Thymus (tissue), 14 donors: ENCODE measurements at places on chromosomes 3 and 15. TPM values are rescaled to one million over a fixed set of nuclear protein-coding genes. Genes with fewer than 3 reads are reported as not detected.
A peak's percentile ranks its signal among the peaks of the same experiment; 100 is the strongest.

GRCh38 chr15:83587091-83587490, 66.8 kb upstream of the ADAMTSL3 start:
- no peak for DNase-seq

MUC13 gene
- 0.05 TPM for total RNA-seq

CGNL1 gene
- 5.9 TPM for total RNA-seq

DNA sequence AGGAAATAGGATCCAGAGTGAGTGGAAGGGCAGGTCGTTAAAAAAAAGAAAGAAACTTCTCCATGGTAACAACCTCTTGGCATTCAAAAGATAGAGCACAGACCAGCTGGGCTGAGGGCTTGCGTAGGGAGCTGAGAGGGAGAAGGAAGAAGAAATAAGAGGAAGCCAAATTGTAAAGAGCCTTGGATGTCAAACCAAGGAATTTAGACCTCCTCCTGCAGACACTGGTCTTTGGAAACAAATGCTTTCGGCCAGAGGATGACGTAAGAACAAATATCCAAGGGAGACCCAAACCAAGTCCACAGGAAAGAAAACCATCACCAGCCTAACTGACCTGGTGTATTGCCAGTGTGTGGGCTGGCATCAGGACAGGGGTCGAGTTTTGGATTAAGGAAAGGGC, 155.2 kb downstream of the UACA start:
- DNase-seq: no peak

CADM2 gene
- total RNA-seq: 0.66 TPM

- no peak for DNase-seq
These were observed 93.7 kb downstream of the SLC25A26 start for GRCh38 chr3:66314455-66314854.

TF gene
- total RNA-seq: 1.9 TPM

DBR1 gene
- 16.4 TPM for total RNA-seq

- no peak for DNase-seq
These were observed 512.0 kb upstream of the ZNF385D start for GRCh38 chr3:22263042-22263441.

DNA sequence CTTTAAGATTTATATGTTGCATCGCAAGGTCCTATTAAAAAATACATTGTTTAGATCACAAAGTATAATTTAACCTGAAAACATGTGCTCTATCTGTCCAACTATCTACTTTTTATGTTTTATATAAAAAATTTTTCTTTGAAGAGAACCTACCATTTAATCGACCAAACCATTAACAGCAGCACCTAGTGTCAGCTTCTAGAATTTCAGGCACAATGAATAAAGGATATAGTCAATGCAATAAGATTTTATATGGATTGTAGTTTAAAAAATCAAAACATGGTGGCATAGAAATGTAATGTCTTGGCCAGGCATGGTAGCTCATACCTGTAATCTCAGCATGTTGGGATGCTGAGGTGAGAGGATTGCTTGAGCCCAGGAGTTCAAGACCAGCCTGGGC, 313.7 kb downstream of the GAP43 start:
- DNase-seq: no peak

DNA sequence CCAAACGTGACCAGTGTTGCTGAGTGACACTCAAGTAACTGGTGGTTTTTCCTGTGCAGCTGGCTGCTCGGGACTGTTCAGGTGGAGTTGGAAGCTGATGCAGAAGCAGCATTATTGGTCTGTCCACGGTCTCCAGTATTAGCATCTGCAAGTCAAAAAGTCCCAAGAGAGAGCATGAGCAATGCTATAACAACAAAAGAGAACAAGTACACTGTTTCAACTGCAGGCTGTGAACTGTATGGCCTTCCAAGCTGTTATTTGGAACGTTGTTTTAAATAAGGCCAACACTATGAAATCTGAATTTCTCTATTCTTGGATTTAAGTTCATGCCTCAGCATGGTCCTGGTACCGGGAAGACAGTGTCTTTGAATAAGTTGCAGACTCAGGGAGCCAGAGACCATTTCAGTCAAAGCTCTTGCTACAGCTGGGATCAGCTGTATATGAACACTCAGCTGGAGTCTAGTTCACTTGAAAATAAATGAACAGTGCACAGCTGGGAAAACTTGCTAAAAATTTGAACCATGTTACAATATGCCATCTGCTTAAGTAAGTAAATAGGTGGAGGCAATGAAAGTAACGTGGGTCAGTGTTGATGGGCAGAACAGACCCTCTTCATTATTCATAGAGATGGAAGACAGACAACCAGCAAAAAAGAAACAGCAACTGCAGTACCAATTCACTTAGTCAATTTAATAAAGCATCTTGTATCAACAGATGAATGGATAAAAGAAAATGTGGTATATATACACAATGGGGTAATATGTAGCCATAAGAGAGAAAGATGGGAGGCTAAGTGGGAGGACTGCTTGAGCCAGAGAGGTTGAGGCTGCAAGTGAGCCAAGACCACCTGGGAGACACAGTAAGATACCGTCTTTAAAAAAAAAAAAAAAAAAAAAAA, 45.1 kb downstream of the NR1I2 start:
- no peak for DNase-seq

- DNase-seq: no peak
These were observed 129.0 kb downstream of the MYLK start for GRCh38 chr3:123755085-123755484.

DNA sequence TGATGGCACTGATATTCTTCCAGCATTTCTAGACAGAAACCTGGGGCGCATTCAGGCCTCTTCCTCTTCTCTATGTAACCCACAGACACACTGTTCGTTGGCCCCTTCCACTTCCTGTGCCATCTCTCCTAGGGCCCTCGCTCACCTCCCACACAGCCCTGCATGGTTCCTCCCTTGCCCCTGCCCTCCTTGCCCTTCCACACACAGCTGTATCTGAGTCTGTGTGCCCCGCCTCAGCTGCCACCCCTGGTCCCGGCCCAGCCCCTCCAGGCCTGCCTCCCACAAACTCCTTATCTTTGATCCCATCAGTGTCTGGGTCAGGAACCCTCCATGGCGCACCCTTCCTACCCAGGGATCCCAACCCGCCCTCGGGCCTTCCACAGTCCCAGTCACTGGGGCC, 37.9 kb downstream of the RAB6B start:
- DNase-seq: peak; percentile 43
